ENCODE measurements at places on chromosomes 5 and 9. TPM values are rescaled to one million over a fixed set of nuclear protein-coding genes. Genes with fewer than 3 reads are reported as not detected.

Gene IL5
- not detected for total RNA-seq

GRCh38 chr9:33306037-33306436 lies 15.7 kb downstream of the NFX1 start:
- DNase-seq, result no peak

Gene PDE8B
- total RNA-seq, result 4.9 TPM

DNA sequence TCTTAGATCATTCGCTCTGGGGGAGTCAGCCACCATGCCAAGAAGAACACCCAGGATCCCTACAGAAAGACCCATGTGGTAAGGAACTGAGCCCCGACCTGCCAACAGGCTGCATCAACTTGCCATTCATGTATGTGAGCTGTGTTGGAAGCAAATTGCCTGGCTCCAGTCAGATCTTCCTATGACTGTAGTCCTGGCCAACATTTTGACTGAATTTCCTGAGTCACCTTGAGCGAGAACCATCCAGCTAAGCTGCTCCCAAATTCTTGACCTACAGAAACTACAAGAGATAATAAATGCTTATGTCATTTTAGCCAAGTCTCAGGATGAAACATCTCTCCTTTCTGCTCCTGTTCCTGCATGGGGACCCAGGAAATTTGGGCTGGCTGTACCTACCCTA lies 40.0 kb upstream of the SLC44A1 start:
- DNase-seq, result no peak

GRCh38 chr9:135087489-135087792 lies at the start of gene OLFM1:
TSS of gene OLFM1 (plus strand) at chr9:135087668. CDS start at chr9:135087990, 322 bp downstream.
- DNase-seq, result peak; percentile 89

Gene FAM221B
- not detected for total RNA-seq

Gene F2RL1
- total RNA-seq, result 8.0 TPM

Gene FBP2
- total RNA-seq, result not detected

- DNase-seq, result no peak
Measured at GRCh38 chr9:16651446-16651964, 219.0 kb downstream of the BNC2 start.

Gene LPCAT1
- 690 TPM for total RNA-seq

GRCh38 chr5:172450861-172451695 lies 3.2 kb downstream of the SH3PXD2B start:
- no peak for DNase-seq

DNA sequence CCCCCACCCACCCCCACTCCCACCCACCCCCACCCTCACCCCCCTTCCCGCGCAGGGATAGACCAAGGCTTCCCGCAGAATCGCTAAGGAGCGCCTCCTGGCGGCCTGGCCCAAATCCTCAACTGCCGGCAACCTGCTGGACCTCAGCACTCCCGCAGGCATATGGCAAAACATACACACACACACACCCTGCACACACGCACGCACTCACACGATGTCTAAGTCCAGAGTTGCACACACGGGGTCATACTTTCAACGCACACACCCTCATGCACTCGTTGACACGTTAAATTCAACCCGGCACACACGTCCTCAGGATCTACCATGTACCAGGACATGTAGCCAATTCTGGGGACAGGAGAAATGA lies 1.7 kb downstream of the CPLX2 start:
- no peak for DNase-seq

DNA sequence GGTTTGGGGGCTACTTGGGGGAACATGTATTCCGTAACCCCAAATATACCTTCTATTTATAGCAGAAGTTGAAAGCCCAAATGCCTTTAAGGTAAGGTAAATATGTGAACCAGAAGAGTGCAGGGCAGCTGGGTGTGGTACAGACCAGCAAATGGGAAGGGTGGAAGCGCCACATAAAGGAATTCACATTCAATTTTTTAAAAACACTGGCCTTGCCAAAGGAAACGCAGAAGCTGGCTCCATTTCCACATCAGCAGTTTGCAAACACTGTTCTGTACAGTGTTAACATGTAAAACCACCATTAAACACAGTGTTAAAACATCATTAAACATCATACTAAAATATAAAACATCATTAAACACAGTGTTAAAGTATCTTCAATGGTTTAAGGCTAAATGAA lies 3.5 kb upstream of the BHMT start:
- no peak for DNase-seq

DNA sequence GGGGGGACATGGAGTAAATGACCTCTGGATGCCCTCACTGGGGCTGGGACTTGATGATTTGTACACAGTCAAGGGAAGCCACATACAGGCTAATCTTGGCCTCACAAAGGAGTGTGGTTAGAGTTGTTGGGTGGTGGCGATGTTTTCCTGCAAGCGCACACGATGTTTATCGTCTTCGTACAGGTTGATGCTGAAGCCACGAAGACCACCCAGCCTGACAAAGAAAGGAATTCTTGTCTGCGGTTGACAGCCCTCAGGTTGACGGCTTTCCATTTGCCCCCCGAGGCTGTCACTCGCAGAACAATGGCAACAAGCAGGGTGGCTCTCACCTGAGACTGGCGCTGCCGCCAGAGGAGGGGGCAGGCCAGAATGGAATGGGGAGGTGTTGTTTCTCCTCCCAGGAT lies 14.1 kb upstream of the XPA start:
- no peak for DNase-seq

DNA sequence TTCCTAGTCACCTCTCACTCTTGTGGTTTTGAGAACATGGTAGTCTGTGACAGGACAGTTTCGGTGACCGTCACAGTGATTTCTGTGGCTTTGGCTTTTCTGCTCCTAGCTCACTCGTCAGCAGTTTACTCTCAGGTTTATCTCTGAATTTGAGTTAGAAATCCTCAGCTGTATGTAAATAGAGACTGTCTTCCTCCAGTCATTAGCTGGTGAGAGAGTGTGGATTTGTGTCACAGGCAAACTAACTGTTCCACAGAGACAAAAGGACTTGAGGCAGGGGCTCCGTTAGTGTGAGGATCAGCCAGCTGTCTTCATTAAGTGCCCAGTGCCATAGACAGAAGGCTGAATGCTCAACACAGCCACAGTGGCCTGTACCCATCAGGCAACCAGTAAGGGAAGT lies 131.4 kb downstream of the CD180 start:
- DNase-seq, result no peak

Gene IL17B
- total RNA-seq, result not detected

DNA sequence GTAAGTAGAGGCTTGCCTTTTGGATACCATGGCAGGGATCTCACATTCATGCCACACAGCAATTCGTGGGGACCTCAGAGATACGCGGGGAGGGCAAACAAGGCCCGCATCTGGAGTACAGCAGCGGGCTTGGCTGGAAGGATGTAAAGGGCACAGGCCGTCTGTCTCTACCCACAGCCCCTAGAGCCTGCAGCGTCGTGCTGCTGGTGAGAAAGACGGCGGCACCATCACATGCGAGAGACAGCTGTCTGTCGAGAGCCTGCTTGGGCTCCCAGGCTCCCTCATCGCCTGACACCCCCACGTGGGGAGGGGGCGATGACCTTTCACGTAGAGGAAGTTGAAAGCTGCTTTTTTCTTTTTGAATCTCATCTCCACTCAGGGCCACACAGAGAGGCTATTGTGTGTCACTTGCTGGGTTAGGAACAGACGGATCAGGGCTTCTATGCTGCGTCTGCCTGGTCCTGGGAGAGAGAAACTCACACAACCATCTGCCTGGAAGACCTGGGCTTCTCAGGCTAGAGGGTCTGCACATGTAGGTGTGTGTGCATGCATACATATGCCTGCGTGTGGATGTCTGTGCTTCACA lies 134.6 kb upstream of the PPP1R26 start:
- DNase-seq, result no peak

GRCh38 chr9:134167530-134167931 lies 3.2 kb upstream of the RNU6ATAC start:
- no peak for DNase-seq

GRCh38 chr9:97468658-97469448 lies 32.6 kb upstream of the TMOD1 start:
- peak; percentile 66 for DNase-seq

DNA sequence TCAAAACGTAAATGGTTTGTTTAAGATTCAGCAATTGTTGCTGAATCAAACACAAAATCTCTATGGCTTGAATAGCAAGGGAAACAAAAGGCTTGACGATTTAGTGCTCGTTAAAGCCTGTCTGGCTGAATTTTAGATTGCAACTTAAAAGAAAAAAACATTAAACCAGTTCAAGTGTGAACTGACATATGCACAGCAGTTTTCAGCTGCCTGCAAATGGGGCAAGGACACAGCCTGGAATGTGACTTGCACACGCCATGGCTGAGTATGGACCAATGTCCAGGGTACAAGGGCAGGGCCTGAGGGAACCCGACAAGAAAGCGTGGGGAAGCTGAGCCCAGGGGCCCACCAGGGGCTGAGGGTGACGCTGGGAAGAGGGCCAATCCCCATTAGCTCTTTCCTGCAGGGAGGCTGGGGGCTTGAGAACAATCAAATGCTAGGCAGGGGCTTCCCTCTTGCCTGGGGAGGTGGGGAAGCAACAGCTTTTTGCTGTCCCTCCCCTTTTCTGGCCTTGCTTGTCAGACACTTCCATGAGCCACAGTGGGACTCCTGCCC lies 89.6 kb upstream of the LRRTM2 start:
- no peak for DNase-seq

DNA sequence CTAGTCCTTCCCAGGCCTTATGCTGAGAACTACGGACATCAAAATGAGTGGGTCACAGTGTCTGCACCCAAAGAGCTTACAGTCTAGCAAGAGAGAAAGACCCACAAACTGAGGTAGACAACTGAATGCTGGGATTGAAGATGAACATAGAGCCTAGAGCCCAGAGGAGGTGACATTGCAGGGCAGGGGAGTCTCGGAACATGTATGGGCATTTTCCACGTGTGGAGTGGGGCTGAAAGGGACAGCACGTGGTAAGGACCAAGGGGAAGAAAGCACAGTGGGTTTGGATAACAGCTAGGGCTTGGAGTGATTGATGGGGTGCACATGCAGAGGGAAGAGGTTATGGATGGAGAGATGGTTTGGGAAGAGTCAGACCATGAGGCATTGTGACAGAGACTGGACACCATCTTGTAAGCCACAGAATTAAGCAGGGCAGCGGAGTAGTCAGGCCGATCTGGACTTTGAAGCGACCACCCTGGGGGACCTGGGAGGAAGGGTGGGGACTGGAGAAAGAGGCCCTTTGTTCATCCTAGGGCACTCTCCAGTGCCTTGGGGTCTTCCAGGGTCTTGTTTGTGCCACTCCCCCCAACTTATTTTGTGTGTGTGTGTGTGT lies 47.5 kb upstream of the SH3PXD2B start:
- DNase-seq, result peak; percentile 22

- no peak for DNase-seq
Measured at GRCh38 chr9:80873861-80874260, 815.5 kb downstream of the TLE1 start.

DNA sequence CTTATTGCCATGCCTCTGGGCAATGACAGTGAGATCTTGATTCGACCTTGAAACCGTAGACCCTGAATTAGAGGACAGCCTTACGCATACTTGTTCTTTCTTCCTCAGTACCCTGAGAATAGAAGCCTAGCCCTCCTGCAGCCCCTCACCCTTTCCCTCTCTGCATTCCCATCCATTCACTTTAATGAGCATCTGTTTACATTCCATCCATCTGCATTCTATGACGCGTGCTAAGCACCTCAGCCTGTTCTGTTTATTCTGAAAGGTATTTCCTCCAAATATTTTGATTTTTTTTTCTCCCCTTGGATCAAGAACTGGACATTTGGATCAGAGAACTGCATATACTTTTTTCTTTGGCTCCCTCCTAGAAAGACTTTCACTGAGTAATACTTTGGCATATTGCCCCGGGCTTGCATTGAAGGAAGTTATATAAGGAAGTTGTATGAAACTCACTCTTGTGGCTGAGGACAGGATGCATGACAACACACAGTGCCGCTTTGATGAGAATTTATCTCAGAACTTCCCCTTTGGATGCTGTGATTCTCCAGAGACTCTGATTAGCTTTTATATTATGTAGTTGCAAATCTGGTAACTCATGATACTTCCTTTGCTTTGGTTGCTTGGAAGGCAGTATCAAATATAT lies 15.7 kb downstream of the TMEM8B start:
- no peak for DNase-seq

- DNase-seq, result no peak
Measured at GRCh38 chr5:84821924-84822323, 437.2 kb upstream of the EDIL3 start.

GRCh38 chr9:22342491-22343217 lies 104.0 kb upstream of the DMRTA1 start:
- no peak for DNase-seq

DNA sequence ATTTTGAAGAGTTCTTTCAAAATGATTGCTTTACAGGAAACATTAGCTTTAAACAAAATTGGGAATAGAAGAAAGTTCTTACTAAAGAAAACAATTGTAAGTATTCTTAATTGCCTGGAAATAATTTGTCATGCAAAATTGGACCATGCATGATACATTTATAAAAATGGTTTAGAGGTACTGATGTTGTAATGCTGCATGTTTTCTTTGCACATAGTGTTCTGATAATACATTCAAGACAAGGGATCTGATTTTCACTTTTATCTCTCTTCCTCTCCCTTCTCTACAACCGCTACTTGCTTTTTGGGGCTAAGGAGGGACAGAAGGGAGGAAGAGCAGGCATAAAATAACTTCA lies 211.6 kb upstream of the MPDZ start:
- DNase-seq, result no peak

Gene SURF2
- 12.0 TPM for total RNA-seq

DNA sequence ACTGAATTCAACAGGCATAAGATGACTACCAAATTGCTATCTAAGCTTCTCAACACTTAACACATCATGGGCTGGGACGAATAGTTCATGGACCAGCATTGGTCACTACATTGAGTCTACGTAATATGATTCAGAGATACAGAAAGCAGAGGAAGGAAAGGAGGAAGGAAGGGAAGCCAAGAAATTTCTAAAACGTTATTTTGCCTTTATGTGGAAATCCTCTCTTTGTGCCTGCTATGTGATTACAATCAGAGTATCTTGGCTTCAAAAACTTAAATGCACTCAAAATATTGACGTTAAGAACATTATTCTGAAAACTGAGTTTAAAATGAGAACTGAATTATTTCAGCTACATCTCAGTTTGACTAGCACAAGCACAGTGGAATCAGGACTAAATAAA lies 88.1 kb upstream of the RETREG1 start:
- no peak for DNase-seq

Gene PCDHA4
- total RNA-seq, result 1.1 TPM

Gene TIMD4
- total RNA-seq, result not detected

Gene ORM2
- total RNA-seq, result 3.9 TPM

DNA sequence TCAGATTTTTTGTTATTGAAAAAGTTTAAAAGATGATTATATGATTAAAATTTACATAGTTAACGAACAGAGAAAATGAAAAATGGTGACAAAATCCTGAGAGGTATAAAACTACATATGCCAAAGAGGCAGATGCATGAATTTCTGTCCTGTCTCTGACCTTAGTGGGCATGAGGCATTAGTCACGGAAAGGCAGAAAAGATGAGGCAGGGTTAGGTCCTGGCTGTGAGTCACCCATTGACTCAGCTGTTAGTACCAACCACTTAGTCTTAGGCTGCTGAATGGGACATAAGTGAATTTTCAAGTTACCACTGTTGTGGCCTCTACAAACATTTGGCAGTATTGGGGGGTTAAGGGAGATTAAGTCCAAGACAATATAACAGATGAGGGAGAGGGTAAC lies 33.1 kb downstream of the RASA1 start:
- no peak for DNase-seq

- no peak for DNase-seq
Measured at GRCh38 chr5:39400713-39401578, 23.8 kb downstream of the DAB2 start.

Gene C9orf153
- total RNA-seq, result 0.23 TPM

- DNase-seq, result no peak
Measured at GRCh38 chr5:13740471-13740870, 204.0 kb downstream of the DNAH5 start.

- peak; percentile 51 for DNase-seq
Measured at GRCh38 chr9:36948051-36948450, 86.0 kb downstream of the PAX5 start.

- DNase-seq, result no peak
Measured at GRCh38 chr5:130528474-130528873, 624.2 kb downstream of the CHSY3 start.
